ENCODE measurements at places on chromosomes 12 and 14. TPM values are rescaled to one million over a fixed set of nuclear protein-coding genes. Genes with fewer than 3 reads are reported as not detected.

- peak; percentile 28 for DNase-seq
Observed at GRCh38 chr14:74583689-74584434, 28.2 kb downstream of the LTBP2 start.

DNA sequence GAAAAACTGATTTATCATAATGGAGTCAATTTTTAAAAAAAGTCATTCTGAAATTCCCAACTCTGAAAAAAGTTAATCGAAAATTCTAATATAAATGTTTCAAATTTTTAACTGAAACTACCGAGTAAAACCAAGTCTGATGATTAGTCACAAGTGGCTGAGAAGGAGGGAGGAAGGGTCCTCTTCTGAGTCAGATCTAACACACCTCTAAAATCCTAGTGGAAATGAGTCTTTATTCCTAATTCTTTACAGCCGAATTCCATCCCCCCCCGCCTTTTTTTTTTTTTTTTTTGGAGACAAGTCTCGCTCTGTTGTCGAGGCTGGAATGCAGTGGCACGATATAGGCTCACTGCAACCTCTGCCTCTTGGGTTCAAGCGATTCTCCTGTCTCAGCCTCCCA is 37.9 kb downstream of the RAD9B start:
- DNase-seq: no peak

The PPP2R5E gene
- polyA plus RNA-seq: 9.3 TPM

The AQP2 gene
- 3.7 TPM for polyA plus RNA-seq

DNA sequence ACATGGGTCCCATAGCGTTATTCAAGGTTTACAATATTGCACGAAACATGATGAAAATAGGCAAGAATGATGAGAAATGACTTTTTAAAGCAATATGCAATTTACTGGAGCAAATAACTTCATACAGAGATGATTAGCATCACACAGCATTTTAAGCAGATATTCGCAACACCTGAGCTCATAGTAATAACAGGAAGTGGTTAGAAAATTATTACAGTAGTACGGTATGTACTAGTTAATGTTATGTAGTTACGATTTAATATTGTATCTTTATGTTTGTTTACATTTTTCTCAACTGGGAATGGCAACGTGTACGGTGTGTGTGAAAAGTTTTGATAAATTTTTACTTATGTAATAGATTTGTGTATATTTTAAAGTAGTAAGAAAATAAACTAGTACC is 102.6 kb downstream of the OSBPL8 start:
- no peak for DNase-seq

Data from ovary (tissue), 10 donors.